ENCODE measurements at places on chromosomes 5 and 9. TPM values are rescaled to one million over a fixed set of nuclear protein-coding genes. Genes with fewer than 3 reads are reported as not detected.

- no peak for DNase-seq
These were observed 14.5 kb upstream of the SPINK7 start for GRCh38 chr5:148297731-148298130.

GRCh38 chr9:38315085-38315595, 77.4 kb upstream of the ALDH1B1 start:
- DNase-seq = no peak

- no peak for DNase-seq
These were observed 99.4 kb downstream of the MTREX start for GRCh38 chr5:55407059-55407684.

- DNase-seq = no peak
These were observed 176.3 kb upstream of the OTULINL start for GRCh38 chr5:14405267-14405666.

- DNase-seq = no peak
These were observed 23.0 kb downstream of the RNF145 start for GRCh38 chr5:159186319-159186718.

DNA sequence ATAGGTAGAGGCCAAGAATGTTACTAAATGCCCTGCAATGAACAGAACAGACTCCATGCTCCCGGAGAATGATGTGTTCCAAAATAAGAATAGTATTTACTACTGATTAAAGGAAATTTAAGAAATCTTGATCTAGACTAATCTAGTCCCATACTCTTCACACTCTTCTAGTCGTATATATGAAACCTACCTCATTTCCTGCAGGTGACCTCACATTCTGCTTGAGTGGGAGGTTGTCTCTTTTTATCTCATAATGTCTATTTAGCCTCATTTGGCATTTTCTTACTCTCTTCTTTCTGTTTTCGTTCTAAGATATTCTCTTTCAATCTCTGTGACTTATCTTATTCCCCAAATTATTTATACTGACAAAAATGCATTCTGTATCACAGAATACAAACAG, 9.2 kb upstream of the SHOC1 start:
- DNase-seq = no peak

GRCh38 chr5:111366388-111366787, 142.2 kb downstream of the CAMK4 start:
- no peak for DNase-seq

GRCh38 chr5:127643607-127644006, 5.3 kb upstream of the CTXN3 start:
- no peak for DNase-seq

- DNase-seq = no peak
These were observed 421.7 kb upstream of the TYRP1 start for GRCh38 chr9:12271421-12271891.

DNA sequence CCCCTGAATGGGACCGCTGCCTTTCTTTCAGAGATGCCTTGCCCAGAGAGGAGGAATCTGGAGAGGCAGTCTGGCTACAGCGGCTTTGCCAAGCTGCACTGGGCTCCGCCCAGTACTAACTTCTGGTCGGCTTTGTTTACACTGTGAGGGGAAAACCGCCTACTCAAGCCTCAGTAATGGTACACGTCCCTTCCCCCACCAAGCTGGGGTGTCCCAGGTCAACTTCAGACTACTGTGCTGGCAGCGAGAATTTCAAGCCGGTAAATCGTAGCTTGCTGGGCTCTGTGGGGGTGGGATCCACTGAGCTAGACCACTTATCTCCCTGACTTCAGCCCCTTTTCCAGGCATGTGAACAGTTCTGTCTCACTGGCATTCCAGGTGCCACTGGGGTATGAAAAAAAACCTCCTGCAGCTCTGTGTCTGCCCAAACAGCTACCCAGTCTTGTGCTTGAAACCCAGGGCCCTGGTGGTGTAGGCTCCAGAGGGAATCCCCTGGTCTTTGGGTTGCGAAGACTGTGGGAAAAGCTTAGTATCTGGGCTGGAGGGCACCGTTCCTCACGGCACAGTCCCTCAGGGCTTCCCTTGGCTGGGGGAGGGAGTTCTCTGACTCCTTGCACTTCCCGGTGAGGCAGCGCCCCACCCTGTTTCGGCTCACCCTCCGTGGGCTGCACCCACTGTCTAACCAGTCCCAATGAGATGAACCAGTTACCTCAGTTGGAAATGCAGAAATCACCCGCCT, 171.2 kb downstream of the CWC27 start:
- DNase-seq = no peak

- no peak for DNase-seq
These were observed 29.9 kb downstream of the RAPGEF6 start for GRCh38 chr5:131605086-131605485.

GRCh38 chr5:130995254-130995515, 169.9 kb downstream of the HINT1 start:
- no peak for DNase-seq

- DNase-seq = no peak
These were observed 37.8 kb upstream of the SUSD1 start for GRCh38 chr9:112212926-112213325.

GRCh38 chr9:97889941-97890887, 32.1 kb downstream of the TRMO start:
- no peak for DNase-seq

Gene GPX8
- total RNA-seq = 58.5 TPM

Measured in epithelial cell of proximal tubule (primary cell).